ENCODE measurements at places on chromosomes 6 and 20.

DNA sequence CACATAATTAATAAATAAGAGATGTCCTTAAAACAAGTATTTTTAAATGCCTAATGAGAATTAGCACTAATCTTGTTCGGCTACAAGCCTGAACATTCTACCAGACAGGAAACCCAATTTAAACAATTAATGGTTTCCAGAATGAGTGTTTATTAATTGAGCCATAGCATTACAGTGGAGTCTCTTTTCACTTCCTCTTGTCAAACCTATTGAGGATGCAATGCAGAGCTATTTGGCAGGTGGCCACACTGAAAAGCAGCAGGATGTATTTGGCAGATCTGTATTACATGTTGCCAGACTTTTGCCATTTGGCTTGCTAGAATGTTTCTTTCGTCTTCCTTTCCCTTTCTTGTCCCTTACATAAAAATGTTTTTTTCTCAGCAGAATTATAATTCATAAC is 475.2 kb upstream of the MARCKS start:
- DNase-seq, result no peak

GRCh38 chr6:37690964-37691735 is 6.5 kb downstream of the MDGA1 start:
- peak; percentile 30 for DNase-seq

DNA sequence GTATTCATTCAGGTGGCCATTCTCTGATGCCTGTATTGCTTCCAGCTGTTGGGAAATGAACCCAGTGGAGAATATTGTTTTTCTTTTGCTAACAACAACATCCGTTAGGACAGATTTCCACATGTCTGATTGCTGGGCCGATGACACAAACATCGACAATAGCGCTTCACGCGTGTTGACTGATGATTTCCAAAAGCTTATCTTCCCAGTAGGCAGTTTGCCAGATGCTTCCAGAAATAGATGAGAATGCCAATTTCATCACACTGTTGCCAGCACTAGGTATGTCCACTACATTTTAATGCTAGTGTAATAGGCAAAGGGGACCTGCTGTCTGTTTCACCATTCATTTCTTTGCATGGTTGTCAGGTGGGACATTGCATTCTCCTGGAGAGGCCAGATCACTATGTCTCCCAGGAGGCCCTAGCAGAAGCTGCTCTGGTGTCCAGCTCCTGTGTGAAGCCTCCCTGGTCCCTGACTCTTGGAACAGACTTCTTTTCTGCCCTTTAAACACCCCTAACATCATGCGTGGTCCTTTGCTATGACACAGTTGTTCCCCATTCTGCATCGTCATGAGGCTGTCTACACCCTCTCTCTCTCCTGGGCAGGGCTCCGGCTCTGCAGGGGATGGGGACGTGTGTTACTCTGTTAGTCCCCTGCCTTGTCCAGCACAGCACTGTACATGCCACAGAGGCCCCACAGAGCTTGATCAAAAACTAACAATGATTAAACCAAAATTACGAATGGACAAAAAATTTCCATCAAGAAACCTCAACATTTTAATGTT is 181.6 kb downstream of the CDH26 start:
- DNase-seq, result no peak

GRCh38 chr6:95686895-95687294 is 109.6 kb downstream of the MANEA start:
- DNase-seq, result no peak

GRCh38 chr6:105988812-105989577 is 97.1 kb upstream of the PRDM1 start:
- DNase-seq, result no peak

DNA sequence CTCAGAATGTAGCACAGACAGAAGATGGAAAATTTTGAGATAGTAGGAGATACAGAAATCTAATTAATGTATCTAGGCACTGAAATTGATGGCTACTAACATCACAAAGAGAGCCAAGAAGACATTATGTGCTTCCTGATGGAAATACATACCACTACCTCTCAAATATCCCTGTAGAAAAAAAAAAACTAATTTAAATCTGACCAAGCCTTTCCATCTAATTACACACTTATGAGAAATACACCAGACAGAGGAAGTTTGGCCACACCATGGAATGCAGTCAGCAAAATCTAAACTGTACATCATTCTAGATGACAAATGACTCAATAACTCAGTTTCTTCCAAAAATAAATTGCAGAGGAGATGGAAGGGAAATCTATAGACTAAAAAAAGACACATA is 18.9 kb downstream of the VPS52 start:
- DNase-seq, result no peak

- no peak for DNase-seq
Measured at GRCh38 chr6:167949121-167949684, 48.3 kb upstream of the KIF25 start.

DNA sequence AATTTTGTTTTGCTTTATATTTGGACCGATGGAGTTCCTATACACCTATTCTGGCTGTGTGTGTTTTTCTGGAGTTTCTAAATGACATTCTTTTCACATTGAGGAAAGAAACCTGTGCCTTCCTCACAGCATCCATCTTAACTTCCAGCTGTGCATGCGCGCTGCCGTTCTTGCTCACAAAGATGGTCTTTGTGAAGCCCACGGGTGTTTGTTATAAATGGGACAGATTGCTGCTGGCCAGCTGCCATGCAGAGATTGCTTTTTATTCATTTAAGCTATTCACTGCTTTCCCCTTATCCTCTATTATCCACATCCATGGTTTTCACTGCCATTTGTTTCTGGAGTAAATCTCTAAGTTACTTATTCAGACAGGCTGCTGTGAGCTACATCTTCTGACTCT is 54.2 kb downstream of the SYNDIG1 start:
- no peak for DNase-seq

- no peak for DNase-seq
Measured at GRCh38 chr6:157885876-157886275, 62.8 kb downstream of the SNX9 start.

DNA sequence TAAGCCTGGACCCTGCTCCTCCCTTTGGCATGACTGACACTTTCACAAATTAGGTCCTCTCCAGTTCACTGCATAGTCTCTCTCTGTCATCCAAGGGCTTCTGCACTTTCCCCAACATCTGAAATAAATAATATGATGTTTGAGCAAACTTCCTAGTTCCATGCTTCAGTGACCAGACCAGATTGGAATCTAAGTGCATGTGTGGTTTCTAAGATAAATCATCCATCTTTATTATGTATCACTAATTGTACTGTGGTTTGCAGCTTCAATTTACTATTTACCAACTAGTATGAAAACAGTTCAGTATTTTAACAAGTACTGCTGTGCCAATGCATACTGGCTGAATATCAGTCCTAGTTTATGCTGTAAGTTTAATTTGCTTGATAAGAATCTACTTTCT is 18.7 kb downstream of the SESN1 start:
- DNase-seq, result peak; percentile 73

DNA sequence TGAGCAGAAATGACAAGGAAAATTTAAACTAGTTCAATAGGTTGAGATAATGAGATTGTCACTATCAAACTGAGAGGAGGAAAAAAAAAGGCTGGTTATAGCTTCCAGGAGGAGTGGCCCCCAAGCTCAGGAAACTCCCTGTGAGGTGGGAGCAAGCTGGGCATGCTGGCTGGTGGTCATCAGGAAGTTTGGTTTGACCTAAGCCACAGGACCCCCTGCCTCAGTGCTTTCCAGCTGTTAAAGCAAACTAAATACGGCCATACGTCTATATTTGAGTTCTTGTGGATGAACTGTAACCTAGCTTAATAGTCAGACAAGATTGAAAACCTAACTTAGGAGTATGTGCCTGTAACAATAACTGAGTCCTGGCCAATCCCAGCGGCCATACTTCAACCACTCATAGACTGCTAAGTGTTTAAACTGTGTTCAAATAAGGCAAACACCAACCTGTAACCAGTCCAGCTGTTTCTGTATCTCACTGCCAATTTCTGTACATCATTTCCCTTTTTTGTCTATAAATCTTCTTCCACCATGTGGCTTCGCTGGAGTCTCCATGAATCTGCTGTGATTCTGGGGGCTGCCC is 24.6 kb upstream of the ZBTB24 start:
- DNase-seq, result no peak

DNA sequence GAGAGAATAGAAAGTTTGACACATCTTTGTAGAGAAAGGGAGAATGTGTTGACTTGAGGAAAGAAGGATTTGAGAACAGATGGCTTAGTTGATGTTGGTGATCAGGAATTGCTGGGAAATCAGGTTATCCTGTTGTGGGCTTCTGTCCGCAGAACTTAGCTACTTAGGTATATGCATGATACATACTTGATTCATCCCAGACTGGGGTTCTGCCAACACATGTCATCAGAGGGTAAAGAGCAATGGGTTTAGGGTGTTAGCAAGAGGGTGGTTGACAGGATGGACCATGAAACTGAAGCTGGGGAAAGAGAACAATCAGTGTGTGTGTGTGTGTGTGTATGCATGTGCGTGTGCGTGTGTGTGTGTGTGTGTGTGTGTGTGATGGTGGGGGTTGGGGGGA is 50.6 kb upstream of the NELFCD start:
- DNase-seq, result no peak

DNA sequence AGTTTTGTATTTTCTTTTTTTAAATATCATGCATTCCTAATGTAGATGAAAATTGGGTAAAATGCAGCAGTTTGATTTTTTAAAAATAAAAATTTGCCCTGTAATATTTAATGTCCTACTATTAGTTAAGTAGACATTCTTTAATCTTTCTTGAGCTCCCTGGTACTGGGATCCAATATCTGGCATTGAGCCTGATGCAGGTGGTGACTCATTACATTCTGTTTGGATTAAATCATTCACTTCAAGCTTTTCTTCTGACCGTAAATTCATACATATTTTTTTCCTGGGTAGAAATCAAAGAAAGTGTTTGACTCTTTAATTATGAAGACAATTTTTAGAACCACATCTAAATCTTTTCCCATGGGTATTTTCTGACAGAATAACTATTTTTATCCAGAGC is 768.8 kb upstream of the SLC35B3 start:
- DNase-seq, result no peak

DNA sequence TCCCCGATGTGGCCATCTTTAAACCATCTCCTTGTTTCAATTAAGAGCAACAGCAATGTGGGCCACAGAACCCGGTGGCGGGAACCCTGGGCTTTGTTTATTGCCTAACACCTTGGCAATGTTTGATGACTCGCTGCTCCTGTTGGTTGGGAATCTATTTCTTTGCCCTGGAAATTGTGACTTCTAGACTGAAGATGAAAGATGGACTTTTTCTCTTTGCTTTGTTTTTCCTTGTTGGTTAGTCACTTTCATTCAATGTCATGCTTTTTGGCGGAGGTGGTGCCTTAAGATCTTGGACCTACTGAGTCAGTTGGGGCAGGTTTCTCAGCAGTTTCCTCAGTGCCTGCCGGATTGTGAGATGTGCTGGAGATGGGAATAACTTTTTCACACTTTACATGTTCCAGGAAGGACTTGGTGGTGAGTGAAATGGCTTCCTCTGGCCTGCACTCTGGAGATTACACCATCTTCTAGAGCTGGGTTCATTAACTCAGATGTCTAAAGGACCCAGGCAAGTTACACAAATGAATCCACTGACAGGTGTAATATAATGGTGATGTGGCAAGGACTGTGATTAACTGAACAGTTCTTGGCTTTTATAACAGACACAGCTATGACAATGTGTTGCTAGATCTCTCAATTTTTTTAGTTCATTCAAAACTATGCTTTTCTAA is 56.3 kb downstream of the TSHZ2 start:
- DNase-seq, result no peak

GRCh38 chr6:153563001-153563400 is 431.9 kb upstream of the RGS17 start:
- no peak for DNase-seq

- DNase-seq, result peak; percentile 81
Measured at GRCh38 chr20:4091490-4092479, 76.4 kb upstream of the RNF24 start.

DNA sequence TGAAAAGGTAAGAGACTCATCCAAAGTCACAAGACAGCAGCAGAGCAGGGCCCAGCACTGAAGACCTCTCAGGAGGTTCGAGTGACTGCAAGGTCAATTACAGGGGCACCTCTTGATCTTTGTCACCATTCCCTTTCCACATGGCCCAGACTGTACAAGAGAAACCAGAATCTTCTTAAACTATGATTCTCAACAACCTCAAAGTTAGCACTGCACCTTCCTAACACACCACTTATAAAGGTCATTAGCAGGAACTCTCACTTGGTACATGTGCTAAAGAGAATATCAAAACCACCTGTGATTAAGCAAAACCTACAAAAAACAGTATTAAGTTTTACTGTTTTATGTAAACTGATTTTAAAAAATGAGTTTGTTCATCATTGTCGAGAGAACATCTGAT is 70.2 kb downstream of the DTNBP1 start:
- DNase-seq, result no peak

DNA sequence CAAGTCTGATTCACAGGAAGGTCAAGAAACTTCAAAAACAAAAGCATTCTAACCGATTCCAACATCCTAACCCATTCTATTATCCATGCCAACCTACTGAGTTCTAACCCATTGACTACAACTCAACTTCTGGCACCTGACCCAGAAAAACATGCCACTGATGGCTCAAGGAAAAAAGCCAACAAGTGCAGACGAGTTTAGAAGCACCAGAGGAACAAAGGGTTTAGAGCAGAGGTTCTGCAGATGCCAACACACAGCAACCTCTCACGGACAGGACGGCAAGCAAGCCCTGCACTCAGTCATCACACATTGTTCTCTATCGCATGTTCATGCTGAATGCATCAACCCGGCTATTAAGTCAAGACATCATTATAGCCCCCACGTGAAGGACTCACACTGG is 25.2 kb upstream of the MC3R start:
- DNase-seq, result no peak

- DNase-seq, result peak; percentile 43
Measured at GRCh38 chr6:43714311-43715055, 26.9 kb upstream of the MRPS18A start.

- DNase-seq, result no peak
Measured at GRCh38 chr6:151388997-151389617, 2.3 kb downstream of the ZBTB2 start.

GRCh38 chr20:16212790-16213189 is 360.5 kb downstream of the KIF16B start:
- no peak for DNase-seq

DNA sequence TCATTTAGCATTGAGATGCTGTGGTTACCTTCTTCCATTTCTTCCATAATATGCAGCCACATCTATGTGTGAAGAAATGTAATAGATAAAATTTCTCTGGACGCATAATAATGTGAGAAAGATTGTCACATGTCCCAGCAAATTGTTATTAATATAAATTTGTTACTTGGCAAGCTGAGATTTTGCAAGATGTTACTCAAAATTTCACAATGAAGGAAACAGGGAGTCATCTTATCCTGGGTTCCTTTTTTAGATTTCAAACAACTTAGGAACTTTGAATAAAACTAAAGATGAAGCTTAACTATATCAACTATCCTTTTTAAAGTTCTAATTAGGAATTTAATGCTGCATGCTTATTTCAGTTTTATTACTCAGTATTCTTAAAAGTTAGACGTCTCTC is 3.6 kb downstream of the ESR1 start:
- DNase-seq, result no peak

DNA sequence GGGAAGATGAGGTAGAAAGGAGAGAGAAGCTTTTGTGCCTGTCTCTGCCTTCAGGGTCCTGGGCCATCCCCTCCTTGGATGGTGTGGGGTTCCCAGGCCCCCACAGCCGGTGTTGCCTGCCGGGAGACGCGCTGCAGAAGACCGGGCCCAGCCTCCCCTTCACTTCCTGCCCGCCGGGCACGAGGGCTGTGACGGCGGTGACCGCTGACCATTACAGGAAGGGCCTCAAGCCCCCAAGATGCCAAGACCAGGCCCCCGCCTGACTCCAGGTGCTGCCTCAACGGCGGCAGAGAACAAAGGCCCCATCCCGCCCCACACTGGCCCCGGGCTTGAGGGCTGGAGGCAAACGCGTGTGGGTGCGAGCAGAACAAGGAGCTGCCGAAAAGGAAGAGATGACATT is 38.2 kb downstream of the ZBTB46 start:
- DNase-seq, result no peak

All from AG20443 (cell line).